ENCODE measurements at places on chromosomes 5 and 9.

DNA sequence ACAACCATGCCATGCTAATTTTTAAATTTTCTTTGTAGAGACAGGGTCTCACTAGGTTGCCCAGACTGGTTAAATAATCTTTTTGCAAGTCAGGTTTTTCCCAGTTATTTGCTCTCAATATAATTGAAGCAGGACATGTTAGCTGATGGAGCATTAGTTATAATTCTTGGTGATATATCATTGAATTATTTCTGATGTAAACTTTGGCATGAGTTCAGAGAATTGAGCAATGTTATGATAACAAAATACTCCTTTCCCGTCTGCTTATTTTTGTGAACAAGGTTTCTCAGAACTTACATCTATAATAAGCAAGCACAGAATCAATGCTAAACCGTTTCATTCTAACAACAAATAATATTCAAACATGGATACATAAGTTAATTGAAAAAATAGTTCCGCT is 37.8 kb downstream of the BHMT start:
- DNase-seq: no peak

DNA sequence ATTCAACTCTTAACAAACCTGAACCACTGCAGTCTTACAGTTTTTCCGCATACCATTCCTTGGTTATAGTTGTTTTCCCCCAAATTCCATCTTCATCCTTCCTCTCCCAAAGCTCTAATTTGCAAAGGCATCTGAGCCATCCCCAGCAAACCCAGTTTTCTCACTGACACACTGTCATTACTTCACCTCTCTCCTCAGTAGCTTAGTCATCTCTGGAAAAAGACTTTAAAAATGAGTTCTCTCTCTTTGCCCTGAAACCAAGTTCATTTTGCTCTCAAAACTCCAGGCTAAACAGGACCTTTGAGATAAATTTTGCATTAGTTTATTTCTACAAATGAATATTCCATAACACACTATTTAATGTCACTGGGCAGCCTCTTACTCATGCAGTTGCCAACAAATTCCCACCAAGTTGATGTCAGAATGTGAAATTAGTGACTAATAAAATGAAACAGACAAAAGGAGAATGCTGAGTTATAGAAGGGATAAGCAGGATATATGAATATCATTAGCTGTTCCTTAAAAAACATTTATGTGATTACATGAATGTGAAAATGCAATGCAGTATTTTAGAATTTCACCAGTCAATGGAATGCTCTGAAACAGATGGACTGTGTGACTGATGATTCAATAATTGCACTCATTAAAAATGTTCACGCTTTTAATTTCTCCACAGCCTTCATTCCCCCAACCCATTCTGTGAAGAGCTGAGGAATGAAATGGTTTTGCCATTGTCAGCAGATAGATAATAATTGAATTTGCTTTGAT is 107.4 kb upstream of the DMAC1 start:
- DNase-seq: no peak

- DNase-seq: no peak
These were observed 45.2 kb upstream of the NOTCH1 start for GRCh38 chr9:136590821-136591752.

DNA sequence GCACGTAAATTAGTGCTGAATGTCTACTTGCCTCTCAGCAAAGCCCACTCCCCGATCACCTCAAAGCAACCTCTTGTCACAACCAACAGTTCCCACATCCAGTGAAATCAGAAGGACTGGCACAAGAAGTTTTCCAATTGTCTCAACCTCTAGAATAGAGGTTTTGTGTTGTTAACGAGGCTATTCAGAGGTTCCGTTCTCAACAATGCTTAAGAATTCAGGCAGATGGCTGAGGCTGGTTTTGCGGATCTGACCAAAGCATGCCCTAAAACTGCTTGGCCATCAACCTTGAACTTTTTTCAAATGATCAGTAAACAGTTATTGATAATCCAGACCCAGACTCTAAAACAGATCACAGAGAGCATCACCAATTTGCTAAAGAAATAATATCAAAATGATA is 52.9 kb downstream of the MAPKAP1 start:
- DNase-seq: no peak

DNA sequence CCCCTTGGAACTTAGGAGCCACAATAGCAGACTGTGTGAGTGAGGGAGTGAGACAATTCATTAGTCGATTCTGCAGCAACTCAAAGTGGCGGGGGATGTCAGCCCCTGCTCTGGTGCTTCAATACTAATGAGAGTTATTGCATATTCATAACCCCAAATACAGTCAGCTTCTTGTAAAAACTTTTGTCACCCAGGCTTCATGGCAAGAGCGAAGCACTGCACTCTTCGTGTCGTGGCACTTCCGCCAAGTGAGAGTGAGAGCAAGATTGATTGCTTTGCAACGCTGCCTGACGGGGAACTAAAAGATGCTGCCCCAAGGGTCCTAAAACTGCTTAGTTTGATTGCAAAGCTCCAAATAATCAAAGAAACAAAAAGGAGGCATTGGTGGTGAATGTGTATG is 150.9 kb downstream of the NR2F1-AS1 start:
- DNase-seq: no peak

DNA sequence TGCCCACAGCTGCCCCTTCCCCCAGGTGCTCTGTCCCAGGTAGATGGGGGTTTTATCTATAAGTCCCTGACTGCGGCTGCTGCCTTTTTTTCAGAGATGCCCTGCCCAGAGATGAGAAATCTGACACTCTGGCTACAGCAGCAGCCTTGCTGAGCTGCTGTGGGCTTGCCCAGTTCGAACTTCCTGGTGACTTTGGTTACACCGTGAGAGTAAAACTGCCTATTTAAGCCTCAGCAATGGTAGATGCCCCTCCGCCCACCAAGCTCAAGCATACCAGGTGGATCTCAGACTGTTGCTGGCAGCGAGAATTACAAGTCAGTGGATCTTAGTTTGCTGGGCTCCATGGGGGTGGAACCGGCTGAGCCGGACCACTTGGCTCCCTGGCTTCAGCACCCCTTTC is 56.8 kb downstream of the MINAR2 start:
- no peak for DNase-seq

DNA sequence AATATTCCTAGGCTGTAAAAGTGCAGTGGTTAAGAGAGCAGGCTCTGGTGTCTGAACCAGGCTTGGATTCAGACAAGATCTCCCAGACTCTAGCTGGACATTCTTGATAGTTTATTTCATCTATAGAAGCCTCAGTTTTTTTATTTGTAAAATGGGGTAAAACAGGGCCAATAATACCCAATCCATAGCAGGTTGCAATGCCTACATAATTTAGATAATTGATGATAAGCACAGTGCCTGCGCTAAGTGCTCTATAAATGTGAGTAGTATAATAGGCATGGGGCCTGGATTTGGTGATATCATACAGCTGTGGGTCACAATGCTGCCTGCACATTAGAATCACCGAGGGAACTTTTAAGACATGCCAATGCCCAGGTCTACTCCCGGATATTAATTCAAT is 603.5 kb downstream of the ISL1 start:
- DNase-seq: no peak

DNA sequence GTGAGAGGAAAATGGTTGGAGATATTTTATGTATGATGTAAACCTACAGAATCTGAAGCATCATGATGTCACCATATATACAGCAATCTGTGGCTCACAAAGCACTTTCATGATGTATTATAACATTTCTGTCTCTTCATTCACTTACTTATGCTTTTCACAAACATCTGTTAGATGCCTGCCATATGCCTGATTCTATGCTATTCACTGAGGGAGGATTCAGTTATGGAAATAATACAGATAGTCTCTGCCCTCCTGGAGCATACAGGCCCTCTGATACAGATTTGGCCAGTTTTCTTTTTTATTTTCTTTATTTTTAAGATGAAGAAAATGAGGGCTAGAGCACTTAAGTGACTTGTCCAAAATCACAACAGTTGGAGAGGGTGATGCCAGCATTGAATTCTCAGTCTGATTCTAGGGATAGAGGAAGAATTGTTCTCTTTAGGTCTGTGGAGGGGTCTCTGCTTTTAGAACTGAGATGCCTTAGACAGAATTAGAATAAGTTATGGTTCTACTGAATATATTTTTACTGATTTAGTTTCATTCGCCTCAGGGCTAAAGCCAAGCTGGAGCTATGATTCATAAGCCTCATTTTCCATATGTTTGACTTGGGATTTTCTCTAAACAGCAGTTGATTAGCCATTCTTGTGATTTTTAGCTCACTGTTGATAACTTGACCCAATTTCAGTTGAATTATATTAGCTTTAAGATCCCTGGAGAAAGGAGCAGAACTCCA is 636.4 kb downstream of the PRELID2 start:
- DNase-seq: no peak

GRCh38 chr9:136015656-136016571 is 54.7 kb upstream of the UBAC1 start:
- peak; percentile 4 for DNase-seq

DNA sequence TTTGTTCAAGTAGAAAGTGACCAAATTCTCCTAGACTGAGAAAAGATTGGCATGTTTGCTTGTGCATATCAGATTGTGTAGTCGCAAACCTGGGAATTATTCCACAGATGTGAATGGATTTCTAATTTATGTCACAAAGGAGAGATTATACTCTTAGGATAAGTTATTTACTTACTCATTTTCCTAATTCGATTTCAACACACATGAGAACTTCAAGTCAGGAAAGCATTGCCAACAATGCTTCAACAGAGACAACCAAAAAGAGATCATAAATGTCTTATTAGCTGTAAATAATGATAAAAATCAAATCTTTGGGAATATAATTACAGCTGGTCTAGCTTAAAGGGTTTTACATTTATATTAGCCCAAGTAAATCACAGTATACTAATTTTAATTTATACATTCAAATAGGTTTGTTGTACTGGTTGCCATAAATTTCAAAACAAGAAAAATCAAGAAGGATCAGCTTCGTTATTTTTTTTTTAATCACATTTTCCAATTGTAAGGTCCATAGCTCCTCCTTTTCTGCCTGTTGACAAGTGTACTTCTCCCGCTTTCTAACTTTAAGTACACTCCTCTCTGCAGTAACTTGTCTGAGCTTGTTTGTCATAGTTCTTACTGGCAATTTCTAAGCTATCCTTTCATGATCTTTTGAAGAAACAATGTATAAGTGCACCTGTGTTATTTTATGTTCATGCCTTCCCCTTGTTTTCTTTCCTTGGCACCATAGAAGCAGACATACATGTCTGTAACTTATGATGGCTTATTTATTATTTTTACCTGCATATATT is 246.6 kb downstream of the DEPDC1B start:
- no peak for DNase-seq

DNA sequence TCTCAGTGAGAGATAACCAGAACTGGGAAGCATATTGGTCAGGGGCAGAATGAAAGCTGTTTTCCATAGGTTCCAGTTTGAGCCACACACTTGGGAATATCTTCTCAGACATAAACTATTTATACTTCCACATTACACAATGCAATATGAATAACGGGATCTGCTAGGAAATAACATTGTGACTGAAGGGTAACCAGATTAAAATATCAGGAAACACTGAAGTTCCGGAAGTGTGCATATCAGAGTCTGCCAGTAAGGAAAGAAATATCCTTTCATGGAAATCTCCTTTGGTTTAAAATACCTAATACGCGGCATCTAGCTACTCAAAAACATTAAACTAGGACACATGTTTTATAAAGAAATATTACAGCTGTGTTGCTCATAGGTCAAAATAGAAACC is 56.3 kb downstream of the ST8SIA4 start:
- no peak for DNase-seq

DNA sequence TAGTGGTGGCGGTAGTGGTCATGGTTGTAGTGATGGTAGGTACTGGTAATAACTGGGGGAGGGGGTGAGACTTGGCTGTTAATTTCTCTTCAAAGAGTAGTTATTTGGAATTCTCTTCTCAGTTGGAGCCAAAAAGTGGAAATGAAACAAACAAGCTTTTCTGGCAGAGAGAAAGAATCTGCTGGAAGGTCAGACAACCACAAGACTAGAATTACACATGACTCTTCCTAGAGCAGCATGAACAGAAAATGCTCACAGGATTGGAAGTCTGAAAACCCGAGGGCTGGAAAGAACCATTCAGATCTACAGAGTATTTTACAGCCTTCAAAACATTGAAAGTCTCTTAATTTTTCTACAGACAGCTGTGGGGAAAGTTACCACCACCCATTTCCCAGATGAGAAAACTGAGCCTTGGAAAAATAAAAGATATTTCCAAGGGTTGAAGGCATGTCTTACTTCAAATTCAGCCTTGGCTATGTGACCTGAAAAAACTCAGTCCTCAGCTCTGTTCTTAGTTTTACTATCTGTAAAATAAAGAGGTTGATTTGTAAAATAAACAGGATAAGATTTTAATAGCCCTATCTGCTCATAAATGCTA is 42.9 kb upstream of the TRIM32 start:
- no peak for DNase-seq

- DNase-seq: peak; percentile 40
These were observed 4.0 kb upstream of the CDK5RAP2 start for GRCh38 chr9:120583958-120584369.

DNA sequence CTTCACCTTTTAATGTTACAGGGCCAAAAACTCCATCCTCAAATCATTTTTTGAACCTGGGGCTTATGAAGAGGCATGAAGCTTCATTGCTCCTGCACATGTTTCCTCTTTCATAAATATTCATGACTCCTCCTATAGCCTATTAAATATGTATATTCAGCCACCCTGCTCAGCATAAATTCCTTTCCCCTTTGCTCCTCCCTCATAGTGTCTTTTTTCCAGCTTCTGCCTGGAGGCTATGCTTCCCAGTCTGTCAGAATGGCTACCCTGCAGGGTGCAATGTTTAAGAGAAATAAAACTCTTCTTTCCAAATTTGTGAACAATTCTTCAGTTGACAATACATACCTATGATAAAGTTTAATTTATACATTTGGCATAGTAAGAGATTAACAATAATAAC is 1082.9 kb upstream of the CDH18 start:
- no peak for DNase-seq

DNA sequence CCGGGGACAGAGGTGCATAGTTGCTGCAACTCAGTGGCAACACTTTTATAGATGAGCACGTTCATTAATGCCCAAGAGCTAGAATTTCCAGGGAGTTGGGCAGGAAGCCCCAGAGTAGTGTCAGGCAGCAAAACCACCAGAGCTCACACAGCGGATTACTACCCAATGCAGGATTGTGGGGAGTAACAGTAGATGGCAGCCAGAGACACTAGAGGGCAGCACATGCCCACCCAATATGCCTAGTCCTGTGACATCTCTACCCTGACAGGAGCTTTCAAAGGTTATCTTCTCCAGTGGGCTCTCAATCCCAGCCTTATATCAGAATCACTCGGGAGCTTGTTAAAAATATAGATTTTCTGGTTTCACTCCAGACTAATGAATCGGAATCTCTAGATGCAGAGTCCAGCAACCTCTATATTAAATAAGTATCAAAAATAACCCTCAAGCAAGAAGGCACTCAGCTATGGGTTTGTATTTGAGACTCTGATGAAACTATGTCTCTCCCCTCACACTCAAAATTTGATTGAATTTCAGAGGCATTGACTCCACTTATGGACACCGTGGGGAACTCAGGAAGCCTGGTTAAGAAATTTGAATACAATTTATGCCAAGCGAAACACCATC is 58.4 kb upstream of the PHF24 start:
- peak; percentile 81 for DNase-seq

- no peak for DNase-seq
These were observed 98.3 kb upstream of the PHYKPL start for GRCh38 chr5:178330791-178331404.

- DNase-seq: no peak
These were observed 56.7 kb upstream of the MINAR2 start for GRCh38 chr5:129691220-129691619.
